Right cardiac atrium (tissue), 5 donors: ENCODE measurements at places on chromosomes 12 and 14.

GRCh38 chr12:67428431-67428830, 159.3 kb downstream of the CAND1 start:
- DNase-seq: no peak

DNA sequence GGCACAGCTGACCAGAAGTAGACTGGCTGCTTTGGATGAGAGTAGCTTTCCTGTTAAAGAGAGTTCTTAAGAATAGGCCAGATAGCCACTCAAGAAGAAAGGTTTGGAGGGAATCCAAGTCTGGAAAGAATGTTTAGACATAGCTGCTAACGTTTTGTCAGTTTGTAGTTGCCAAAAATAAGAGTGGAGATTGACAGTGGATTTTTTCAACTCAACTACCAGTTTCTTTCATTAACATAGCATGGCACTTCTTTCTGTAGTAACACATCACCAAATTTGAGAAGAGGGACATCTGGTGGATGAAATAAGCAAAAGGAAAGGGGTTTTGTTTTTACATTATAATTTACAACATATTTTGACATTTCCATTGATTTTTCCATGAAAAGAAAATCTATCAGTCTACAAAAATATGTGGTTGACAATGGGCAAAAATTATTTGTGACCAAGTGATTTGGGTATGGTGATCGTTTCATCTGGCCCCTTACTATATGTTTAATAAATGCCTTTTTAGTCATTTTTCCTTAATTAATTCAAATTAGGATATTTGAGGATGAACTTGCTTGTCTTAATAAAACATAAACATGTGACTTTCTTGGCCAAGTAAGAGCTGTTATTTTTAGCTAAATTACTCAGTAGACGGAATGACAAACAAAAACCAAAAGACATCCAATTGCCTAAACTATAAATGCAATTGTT, 71.1 kb downstream of the PTPRR start:
- DNase-seq: no peak

DNA sequence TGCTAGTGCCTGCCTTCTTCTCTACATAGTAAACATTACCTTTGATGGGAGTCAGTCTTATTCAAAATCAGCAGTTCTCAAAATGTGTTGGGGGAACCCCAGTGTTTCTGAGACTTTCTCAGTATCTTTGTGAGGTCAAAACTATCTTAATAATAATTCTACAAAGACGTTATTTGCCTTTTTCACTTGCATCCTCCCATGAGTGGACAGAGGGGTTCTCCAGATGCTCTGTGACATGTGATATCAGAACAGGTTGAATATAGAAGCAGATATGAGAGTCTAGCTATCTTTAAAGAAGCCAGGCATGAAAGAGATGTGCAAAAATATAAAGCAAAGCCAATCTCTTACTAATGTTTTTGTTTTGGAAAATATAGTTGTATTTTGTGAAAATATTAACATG, 144.7 kb downstream of the KTN1 start:
- no peak for DNase-seq

GRCh38 chr12:12048266-12048665, 22.5 kb upstream of the BCL2L14 start:
- no peak for DNase-seq

- DNase-seq: no peak
These were observed 49.2 kb downstream of the GPR135 start for GRCh38 chr14:59415836-59416602.

- DNase-seq: no peak
These were observed 55.8 kb downstream of the SRRM4 start for GRCh38 chr12:119036878-119037825.

DNA sequence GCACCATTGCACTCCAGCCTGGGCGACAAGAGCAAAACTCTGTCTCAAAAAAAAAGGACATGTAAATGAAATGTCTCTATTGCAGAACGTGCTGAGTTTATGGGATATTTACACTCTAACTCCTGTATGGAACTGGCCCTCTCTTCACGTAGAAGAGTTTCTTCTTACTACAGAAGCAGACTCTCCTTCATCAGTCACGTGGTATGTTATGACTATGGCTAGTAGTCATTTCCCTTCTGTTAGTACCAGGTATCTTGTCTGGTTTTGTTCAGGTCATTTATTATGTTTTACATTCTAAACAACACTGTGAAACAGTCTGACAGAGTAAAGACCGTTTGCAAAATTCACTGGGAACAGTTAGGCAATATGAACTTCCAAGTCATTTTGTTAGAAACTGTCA, 20.3 kb downstream of the KNTC1 start:
- no peak for DNase-seq

DNA sequence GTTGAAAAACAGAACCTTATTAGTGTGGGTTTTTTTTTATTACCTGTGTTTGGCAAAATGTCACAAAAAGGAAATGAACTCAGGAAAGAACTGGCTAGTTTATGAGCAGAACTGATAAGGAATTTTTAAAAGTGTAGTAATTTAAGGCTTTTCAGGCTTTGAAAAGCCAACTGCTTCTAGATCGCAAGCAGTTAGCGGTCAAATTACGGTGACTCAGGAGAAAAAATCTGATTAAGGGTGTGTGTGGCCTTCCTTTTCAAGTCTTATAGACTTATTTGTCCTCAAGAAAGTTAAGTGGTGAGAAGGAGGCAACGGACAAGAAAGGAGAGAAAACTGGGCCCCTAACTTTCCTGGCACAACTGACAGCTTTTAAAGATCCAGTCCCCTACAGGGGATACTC, 33.4 kb downstream of the PDZRN4 start:
- no peak for DNase-seq

GRCh38 chr14:90503582-90503981, 106.8 kb downstream of the CALM1 start:
- no peak for DNase-seq

- no peak for DNase-seq
These were observed 42.9 kb downstream of the HRK start for GRCh38 chr12:116838365-116838764.

GRCh38 chr12:92729773-92730305, 27.1 kb downstream of the PLEKHG7 start:
- no peak for DNase-seq

- DNase-seq: no peak
These were observed 122.8 kb downstream of the VRK1 start for GRCh38 chr14:96920023-96920422.

- no peak for DNase-seq
These were observed 10.8 kb upstream of the AQP2 start for GRCh38 chr12:49939707-49940106.

DNA sequence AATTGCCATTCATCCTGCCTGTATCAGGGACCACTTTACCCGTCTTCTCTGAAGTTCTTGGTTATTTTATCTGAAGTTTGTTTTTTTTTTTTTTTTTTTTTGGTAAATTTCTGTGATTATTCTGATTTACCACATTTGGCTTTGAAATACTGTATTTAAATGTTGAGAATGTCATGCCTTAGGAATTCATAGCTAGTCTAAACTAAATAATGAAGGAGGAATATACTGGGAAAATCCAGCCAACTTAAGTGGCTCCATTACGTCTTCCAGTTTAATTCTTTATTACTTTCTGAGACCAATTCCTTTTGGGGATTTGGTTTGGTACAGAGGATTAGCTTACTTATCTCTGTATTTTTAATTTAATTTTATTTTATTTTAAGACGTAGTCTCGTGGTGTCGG, 60.3 kb upstream of the KCNMB4 start:
- no peak for DNase-seq

- DNase-seq: no peak
These were observed 291.8 kb downstream of the TMEM121 start for GRCh38 chr14:105817971-105818711.
